Right lung (tissue), 10 donors: ENCODE measurements at places on chromosomes 5 and 9. TPM values are rescaled to one million over a fixed set of nuclear protein-coding genes. Genes with fewer than 3 reads are reported as not detected.

The TRIP13 gene
- 14.3 TPM for polyA plus RNA-seq

The PTGER4 gene
- polyA plus RNA-seq = 3.6 TPM

The MYMK gene
- polyA plus RNA-seq = not detected

The ZNF366 gene
- 3.4 TPM for polyA plus RNA-seq

The GARIN3 gene
- not detected for polyA plus RNA-seq

The COL15A1 gene
- 1.7 TPM for polyA plus RNA-seq
